ENCODE measurements at places on chromosomes 4 and X.

- DNase-seq: no peak
These were observed 5.5 kb downstream of the ARL9 start for GRCh38 chr4:56511098-56511497.

DNA sequence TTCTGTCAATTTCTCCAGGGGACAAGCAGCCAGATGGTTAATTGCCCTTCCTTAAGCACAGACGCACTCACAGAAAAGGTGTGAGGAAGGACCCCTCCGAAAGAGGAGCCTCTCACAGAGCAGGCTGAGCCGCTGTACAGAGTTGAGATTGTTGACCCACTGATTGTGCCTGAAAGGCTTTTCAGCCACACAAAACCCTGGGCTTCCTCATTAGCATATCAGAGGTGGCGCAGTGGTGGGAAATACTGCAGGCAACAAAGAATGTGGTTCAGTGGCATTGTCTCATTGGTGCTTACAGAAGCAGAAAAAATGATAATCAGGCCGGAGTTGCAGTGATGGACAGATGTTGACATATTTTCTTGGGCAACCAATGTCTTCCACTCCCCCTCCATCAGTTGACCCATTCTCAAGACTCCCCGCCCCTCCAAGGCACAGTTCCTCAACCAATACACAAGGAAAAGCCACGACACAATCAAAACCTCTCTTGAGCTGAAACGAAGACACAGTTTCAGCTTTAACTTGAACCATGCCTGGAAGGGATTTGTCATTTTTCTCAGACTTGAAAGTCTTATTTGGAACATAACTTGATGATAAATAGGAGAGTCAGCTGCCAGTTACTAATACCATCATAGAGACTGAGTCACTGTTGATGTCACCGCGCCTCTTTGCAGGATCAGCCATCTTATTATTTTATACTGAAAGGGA lies 53.1 kb downstream of the ATXN3L start:
- no peak for DNase-seq

DNA sequence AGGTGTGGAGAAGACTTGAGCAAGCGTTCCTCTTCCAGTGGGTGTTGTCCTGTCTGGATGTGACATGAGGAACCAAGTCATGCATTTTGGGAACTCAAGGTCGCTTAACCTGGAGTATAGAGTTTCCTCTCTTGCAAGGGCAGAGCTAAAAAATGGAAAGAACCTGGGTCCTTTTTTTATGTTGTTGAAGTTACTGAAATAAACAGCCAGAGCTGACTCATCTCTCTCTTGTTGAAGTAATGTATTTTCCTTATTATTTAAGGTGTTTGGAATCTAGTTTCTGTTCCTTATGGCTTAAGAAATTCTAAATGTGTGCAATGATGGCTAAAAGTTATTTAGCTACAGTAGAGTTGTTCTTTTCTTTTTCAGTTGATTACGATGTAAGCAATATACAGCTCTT lies 314.5 kb downstream of the CAMK2D start:
- DNase-seq: no peak

GRCh38 chr4:120007191-120007871 lies 59.3 kb downstream of the MAD2L1 start:
- peak; percentile 44 for DNase-seq

- DNase-seq: no peak
These were observed 684.4 kb upstream of the GNPDA2 start for GRCh38 chr4:45410701-45411210.

- no peak for DNase-seq
These were observed 98.5 kb upstream of the ELOVL6 start for GRCh38 chr4:110296892-110297291.

- no peak for DNase-seq
These were observed 287.5 kb downstream of the CAMK2D start for GRCh38 chr4:113474017-113474416.

GRCh38 chr4:1216869-1217294 lies 32.0 kb downstream of the CTBP1 start:
- DNase-seq: no peak

- DNase-seq: peak; percentile 44
These were observed 464.5 kb downstream of the BCOR start for GRCh38 chrX:39633293-39633692.

DNA sequence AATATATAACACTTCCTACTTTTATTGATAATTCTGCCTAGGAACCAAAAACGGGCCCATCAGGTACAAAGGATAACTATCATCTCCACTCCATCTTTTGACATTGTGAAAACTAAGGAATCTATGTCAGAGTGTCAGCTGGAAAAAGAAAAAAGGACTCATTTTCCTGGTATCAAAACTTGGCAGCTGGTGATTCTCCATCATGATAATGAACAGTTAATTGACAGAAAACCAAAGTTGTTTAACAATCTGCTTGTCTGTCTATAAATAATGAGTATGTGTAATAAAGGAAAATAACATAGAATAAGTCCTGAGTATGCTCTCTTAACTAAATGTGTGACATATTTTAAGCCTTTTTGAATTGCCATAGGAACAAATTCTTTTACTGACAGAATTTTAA lies 31.4 kb downstream of the CXorf58 start:
- DNase-seq: no peak

DNA sequence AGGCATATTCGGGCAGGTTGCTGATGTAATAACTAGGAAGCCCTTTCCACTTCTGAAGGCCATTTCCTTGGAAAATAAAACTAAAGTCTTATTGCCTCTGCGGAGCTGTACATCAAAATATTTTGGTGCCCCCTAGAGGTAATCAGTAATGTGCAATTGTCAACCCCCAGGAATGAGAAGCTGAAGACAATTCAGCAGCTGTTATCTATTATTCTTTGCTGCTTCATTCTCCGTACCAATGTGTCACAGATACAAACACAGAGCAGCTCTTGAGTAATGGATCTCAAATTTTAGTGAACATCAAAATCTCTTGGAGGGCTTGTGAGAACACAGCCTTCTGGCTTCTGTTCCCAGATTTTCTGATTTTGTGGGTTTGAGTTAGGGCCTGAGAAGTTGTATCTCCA lies 3.5 kb upstream of the SLIT2 start:
- peak; percentile 16 for DNase-seq

DNA sequence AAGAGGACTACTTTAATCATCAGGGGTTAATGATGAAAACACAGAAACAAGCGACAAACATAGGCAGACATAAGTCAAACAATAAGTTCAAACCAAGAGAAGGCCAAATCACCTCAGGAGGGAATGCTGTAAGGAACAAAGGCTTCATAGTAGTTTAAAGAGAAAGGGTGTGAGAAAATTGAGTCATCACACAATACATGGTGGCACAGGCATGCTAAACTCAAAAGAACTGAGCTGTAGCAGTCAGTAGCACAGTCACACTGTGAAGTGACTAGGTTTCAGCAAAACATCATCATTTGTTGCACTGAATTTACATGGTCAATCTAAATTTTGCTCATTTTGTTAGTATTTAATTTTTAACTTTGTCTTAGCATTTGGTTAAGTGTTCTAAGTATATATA lies 24.2 kb downstream of the SMC1A start:
- DNase-seq: no peak

Measured in Daoy (cell line).